Common myeloid progenitor, CD34-positive (primary cell): ENCODE measurements at places on chromosomes 6 and 20.

- no peaks in the 10 kb centered on the region for H3K36me3 ChIP-seq
- H3K27me3 ChIP-seq, result no peaks in the 10 kb centered on the region
- H3K4me1 ChIP-seq, result no peaks in the 10 kb centered on the region
- H3K4me3 ChIP-seq, result no peak overlapping the region
- H3K27ac ChIP-seq, result no peak overlapping the region
- DNase-seq, result no peak
These were observed 597.9 kb upstream of the FLRT3 start for GRCh38 chr20:14935285-14935684.

DNA sequence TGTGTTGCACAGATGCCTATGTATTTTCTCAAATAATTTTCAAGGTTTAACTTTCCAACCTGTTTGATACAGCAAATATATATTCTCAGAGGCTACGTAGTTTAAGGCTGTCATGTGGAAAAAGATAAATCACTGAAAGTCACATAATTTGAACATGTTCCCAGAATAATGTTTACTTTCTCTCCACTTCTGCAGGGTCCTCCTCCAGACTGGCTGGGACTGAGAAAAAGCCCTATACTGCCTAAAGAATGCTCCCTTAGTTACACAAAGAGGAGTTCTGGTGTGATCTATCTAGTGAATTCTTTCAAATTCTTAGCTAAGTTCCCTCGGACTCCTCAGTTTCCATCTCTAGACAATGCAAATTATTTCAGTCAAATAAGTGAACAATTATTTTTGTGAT is 411.0 kb downstream of the C6orf118 start:
- no peaks in the 10 kb centered on the region for H3K36me3 ChIP-seq
- H3K4me3 ChIP-seq, result no peak overlapping the region
- H3K27ac ChIP-seq, result no peak overlapping the region
- H3K4me1 ChIP-seq, result no peaks in the 10 kb centered on the region
- H3K27me3 ChIP-seq, result no peaks in the 10 kb centered on the region

DNA sequence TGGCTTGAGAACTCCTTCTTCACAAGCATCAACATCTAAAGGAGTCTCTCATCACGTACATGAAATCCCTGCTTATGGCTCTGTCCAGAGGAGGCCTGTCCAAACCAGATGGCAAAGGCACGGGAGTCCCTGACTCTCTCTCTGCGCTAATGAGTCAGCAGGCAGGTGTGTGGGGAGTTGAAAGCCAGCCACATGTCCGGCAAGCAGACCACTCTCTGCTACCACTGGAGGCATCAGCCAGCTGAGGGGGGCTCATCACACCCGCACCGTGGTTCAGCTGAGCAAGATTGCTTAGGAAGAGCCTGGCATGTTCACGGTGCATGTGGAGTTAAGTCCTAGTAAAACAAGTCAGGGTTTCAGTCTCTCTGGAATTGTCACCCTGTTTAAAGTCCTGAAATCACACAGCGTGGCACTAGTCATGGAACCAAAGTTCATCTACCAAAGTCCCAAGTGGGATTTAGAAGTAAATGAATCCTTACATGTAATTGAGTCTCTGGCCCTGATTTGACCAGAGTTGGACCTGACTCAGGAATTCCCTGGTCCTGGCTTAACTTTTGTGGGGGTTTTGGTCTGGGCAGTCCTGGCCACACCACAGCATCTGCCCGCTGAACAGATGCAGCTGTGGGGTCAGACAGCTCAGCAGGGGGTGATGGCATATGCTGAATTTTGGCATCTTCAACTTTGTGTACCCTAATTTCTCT is 155.2 kb upstream of the RIN2 start:
- H3K27me3 ChIP-seq, result no peaks in the 10 kb centered on the region
- H3K27ac ChIP-seq, result no peak overlapping the region
- no peaks in the 10 kb centered on the region for H3K4me1 ChIP-seq
- no peaks in the 10 kb centered on the region for H3K36me3 ChIP-seq
- no peak for DNase-seq

DNA sequence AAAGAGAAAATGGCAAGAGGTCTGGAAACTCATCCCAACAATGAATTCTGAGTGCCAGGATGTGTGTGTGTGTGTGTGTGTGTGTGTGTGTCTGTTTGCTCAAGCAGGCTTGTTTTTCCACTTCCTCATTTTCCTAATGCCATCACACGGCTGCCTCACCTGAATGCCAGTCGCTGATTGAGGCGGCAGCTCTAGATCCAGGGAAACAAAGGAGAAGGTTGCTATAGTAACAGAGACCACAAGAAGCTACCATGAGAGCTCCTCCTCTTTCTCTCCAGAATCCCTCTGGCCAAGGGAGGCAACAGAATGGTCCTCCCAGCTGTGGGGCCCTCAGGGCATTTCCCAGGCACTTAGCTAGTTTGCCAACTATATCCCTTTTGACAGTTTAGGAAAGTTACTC is 241.1 kb upstream of the TSHZ2 start:
- no peaks in the 10 kb centered on the region for H3K36me3 ChIP-seq
- no peak overlapping the region for H3K27ac ChIP-seq
- DNase-seq, result no peak
- H3K4me3 ChIP-seq, result no peak overlapping the region
- H3K27me3 ChIP-seq, result no peaks in the 10 kb centered on the region
- no peaks in the 10 kb centered on the region for H3K4me1 ChIP-seq

GRCh38 chr6:42368181-42368580 is 83.5 kb downstream of the TRERF1 start:
- peaks cover 23% of the 10 kb centered on the region for H3K4me1 ChIP-seq
- no peaks in the 10 kb centered on the region for H3K36me3 ChIP-seq
- H3K4me3 ChIP-seq, result peak overlapping the region; percentile 21
- DNase-seq, result peak; percentile 81

DNA sequence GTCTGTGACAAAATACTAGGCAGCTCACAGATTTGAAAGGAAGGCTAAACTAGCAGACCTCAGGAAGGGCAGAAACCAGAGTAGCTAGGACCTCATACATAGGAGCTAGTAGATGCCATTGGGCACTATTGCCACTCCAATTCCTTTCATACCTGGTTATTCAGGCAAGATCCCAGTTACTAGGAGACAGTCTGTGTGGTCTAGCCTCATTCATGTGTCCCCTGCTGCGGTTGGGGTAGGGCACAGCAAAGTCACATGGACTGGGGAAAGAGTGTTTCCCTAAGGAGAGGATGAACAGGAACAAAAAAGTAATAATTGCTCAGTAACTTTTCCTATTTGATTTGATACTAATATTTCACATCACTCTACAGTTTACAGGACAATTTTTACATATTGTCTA is 204.6 kb upstream of the HEY2 start:
- DNase-seq, result no peak
- H3K4me3 ChIP-seq, result no peak overlapping the region
- H3K27me3 ChIP-seq, result peaks cover 5% of the 10 kb centered on the region
- H3K27ac ChIP-seq, result no peak overlapping the region
- no peaks in the 10 kb centered on the region for H3K4me1 ChIP-seq

- DNase-seq, result no peak
- H3K4me1 ChIP-seq, result no peaks in the 10 kb centered on the region
- peak overlapping the region; percentile 76 for H3K4me3 ChIP-seq
- no peak overlapping the region for H3K27ac ChIP-seq
These were observed 42.8 kb upstream of the LY86 start for GRCh38 chr6:6545616-6546317.

- no peak overlapping the region for H3K27ac ChIP-seq
- no peak overlapping the region for H3K4me3 ChIP-seq
- no peaks in the 10 kb centered on the region for H3K36me3 ChIP-seq
- no peaks in the 10 kb centered on the region for H3K27me3 ChIP-seq
- no peak for DNase-seq
These were observed 27.6 kb upstream of the RBL1 start for GRCh38 chr20:37123441-37123840.

DNA sequence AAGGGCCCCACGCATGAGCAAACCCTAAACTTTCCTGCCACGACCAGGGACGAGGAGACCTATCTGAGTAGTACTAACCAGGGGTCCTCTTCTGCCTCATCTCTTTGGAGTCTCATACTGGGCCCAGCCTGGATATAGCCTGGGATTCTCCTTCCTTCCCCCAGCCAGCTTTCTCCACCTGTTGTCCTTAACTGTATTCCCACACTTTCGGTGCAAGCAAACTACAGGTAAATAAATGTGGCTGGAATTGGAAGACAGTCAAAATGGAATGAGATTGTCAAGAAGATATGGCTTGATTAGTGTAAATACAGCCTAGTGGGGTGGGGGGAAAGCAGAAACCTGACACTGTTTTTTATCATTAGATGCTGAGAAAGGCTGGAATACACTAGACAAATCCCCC is 23.5 kb upstream of the LY86 start:
- DNase-seq, result no peak
- H3K4me3 ChIP-seq, result no peak overlapping the region
- peaks cover 12% of the 10 kb centered on the region for H3K4me1 ChIP-seq
- no peaks in the 10 kb centered on the region for H3K36me3 ChIP-seq

- peaks cover 31% of the 10 kb centered on the region for H3K4me1 ChIP-seq
- H3K27ac ChIP-seq, result no peak overlapping the region
- H3K4me3 ChIP-seq, result no peak overlapping the region
- no peak for DNase-seq
These were observed 236.8 kb downstream of the LY86 start for GRCh38 chr6:6825193-6825784.

GRCh38 chr20:43322851-43323250 is 133.1 kb upstream of the PTPRT start:
- DNase-seq, result no peak
- no peaks in the 10 kb centered on the region for H3K27me3 ChIP-seq
- no peaks in the 10 kb centered on the region for H3K36me3 ChIP-seq
- H3K4me1 ChIP-seq, result no peaks in the 10 kb centered on the region
- no peak overlapping the region for H3K27ac ChIP-seq

DNA sequence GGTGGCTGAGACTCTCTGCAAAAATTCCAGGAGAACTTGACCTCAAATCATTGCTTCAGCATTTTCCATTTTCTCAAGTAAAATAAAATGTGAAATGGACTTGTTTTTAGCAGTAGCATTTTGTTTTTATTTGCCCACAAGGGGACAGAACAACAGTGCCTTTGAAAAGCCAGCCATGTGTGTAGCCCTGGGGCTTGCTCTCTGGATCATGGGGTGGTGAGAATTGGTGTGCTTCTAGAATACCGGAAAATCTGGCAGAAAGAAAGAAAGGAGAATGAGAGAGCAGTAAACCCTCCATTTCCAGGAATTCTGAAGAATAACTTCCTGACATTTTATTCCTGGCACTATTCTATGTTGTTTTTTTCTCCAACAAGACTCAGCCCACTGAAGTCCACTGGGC is 254.7 kb upstream of the MOCS1 start:
- no peaks in the 10 kb centered on the region for H3K36me3 ChIP-seq
- H3K4me3 ChIP-seq, result no peak overlapping the region
- DNase-seq, result no peak
- no peaks in the 10 kb centered on the region for H3K27me3 ChIP-seq
- no peaks in the 10 kb centered on the region for H3K4me1 ChIP-seq

- H3K36me3 ChIP-seq, result no peaks in the 10 kb centered on the region
- no peak overlapping the region for H3K4me3 ChIP-seq
- no peak overlapping the region for H3K27ac ChIP-seq
- H3K27me3 ChIP-seq, result no peaks in the 10 kb centered on the region
- H3K4me1 ChIP-seq, result peaks cover 17% of the 10 kb centered on the region
These were observed 25.8 kb upstream of the TNFRSF21 start for GRCh38 chr6:47335466-47335865.

GRCh38 chr6:119313937-119314884 is 35.4 kb downstream of the MAN1A1 start:
- peaks cover 58% of the 10 kb centered on the region for H3K4me1 ChIP-seq
- peaks cover 2% of the 10 kb centered on the region for H3K36me3 ChIP-seq
- no peak for DNase-seq
- H3K4me3 ChIP-seq, result no peak overlapping the region

- no peak overlapping the region for H3K4me3 ChIP-seq
- H3K27ac ChIP-seq, result no peak overlapping the region
- no peak for DNase-seq
- no peaks in the 10 kb centered on the region for H3K27me3 ChIP-seq
- peaks cover 5% of the 10 kb centered on the region for H3K36me3 ChIP-seq
- H3K4me1 ChIP-seq, result no peaks in the 10 kb centered on the region
These were observed 135.7 kb upstream of the SAMD5 start for GRCh38 chr6:147372806-147373205.

- no peaks in the 10 kb centered on the region for H3K27me3 ChIP-seq
- DNase-seq, result no peak
- H3K27ac ChIP-seq, result no peak overlapping the region
- no peaks in the 10 kb centered on the region for H3K4me1 ChIP-seq
These were observed 16.4 kb downstream of the GMDS start for GRCh38 chr6:2229039-2229438.

- no peak overlapping the region for H3K4me3 ChIP-seq
- H3K4me1 ChIP-seq, result peaks cover 4% of the 10 kb centered on the region
- H3K27ac ChIP-seq, result no peak overlapping the region
- H3K27me3 ChIP-seq, result no peaks in the 10 kb centered on the region
- no peak for DNase-seq
- peaks cover 12% of the 10 kb centered on the region for H3K36me3 ChIP-seq
These were observed 54.3 kb downstream of the SLC23A2 start for GRCh38 chr20:4946986-4947385.
